Stimulated activated CD4-positive, alpha-beta T cell treated with anti-CD3 and anti-CD28 coated beads, TNF-alpha, amount 100 ng/mL, for 48 hours (primary cell): ENCODE measurements at places on chromosomes 16 and 17.

GRCh38 chr16:82260212-82260795, 90.3 kb upstream of the MPHOSPH6 start:
- no peak for DNase-seq

- DNase-seq: no peak
Measured at GRCh38 chr17:45168991-45169752, 7.5 kb downstream of the HEXIM2 start.

DNA sequence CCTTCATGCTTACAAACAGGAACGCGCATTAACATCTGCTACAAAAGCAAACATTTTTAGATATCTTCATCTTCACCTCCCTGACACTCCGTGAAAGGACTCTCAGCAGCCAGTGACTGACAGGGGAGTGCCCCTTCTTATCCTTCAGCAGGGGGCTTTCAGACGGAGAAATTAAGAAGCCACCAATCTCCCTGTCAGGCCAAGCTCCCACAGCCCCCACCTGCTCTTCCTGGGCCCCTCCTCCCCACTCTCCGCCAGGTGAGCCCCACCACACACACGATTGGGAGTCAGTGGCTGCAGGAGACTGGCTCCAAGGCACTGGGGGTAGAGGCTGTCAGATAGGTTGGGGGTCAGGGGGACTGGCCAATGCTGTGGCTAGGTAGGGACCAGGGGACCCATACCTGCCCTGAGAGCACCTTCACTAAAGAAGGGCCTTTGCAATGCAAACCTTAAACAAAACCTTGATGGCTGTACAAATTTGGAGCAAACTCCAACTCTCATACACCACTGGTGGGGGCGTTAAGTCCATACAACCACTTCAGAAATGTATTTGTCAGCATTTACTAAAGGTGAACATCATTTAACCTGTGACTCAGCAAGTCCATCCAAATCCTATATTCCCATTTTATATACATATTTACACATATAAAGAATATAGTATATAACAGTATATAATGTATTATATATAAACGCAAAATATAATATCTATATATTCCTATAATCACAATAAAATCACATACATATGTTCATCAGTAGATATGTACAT, 232.2 kb downstream of the ZNF423 start:
- no peak for DNase-seq

DNA sequence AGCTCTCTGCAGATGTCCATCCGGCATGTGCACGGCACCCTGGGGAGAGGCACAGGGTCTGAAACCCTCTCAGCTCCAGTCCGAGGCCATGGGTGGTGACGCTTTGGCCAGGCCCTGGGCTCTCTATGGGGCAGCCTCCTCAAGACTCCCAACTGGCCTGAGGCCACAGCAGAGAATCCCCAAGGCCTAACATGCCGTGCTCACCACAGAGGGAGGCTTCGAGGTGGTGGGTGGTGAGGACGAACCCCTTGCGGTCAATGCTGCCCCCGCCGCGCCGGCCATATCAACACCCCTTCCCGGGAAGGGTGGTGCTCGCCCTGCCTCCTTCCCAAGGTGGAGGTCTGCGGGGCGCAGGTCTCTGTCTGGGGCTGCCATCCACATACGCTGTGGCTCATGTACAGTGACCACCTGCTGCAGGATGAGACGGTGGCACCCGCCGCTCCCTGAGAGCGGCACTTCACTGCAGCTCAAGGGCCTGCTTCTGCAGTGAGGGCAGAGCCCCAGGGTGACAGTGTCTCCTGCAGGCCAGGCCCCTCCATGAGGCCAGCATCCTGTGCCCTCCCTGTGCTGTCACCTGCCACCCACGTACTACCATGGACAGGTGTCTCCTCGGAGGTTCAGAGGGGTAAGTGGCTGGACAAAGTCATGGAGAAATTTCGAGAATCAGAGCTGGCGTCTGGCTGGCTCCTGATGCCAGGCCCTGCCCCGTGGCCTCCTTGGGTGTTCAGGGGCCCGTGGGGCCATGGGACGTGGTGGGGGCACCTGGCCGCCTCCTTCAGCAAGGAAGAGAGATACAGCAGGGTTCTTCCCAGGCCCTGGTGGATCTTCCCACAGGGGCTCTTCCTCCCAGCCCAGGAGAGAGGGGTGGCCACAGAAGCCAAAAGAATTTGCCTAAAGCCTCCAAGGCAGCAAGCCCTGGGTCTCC, 54.6 kb upstream of the ACSF3 start:
- DNase-seq: no peak

DNA sequence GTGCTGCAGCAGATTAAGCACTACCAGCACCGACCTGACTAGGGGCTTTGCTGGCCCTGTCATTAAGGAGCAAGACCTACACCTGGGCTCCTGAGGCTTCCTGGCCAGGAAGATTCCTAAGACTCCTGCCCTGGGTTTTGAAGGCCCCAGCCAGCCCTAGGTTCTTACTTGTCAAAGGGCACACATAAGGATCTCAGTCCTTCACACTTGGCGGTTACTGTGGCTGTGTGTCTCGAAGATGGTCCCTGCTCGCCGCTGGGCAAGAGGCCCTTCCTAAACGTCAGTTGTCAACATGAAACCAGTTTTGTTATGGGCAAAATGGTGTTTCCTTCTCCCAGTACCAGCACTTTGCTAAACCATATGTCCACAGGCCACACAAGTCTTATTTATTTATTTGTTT, 470.6 kb downstream of the TOX3 start:
- no peak for DNase-seq

DNA sequence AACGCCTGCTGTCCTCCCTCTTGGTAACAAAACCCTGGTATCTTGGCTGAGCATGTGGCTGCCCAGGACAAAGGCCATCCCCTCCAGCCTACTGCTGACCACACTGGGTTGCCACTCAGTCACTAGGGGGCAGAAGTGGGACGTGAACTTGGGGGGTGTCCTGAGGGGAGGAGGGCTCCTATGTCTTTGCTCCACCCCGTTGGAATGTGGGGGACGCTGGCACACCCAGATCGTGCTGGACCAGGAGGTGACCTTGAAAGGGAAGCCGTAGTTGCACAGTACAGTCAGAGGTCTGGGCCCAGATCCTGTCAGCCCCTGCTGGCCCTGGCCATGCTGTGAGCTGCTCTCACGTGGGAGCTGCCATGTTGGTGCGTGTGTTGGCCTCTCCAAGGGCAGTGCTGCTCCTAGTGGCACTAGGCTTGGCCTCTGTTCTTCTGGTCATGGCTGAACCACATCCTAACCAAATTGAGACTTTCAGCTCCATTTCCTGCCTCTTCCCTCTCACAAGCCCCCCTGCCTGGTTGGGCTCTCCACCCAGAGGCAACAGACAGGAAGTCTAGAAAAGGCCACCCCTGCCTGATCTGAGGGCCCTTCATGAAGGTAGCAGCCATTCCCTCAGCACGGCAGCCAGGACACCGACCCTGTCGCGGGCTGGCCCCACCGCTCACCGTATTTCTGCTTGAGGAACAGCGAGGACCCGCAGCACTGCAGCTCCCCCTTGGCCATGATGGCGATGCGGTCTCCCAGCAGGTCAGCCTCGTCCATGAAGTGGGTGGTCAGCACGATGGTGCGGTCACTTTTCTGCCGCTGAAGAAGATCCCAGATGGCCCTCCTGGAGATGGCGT, 29.0 kb upstream of the RNPS1 start:
- peak; percentile 15 for DNase-seq

GRCh38 chr16:64962786-64963185, 159.1 kb downstream of the CDH11 start:
- DNase-seq: no peak

DNA sequence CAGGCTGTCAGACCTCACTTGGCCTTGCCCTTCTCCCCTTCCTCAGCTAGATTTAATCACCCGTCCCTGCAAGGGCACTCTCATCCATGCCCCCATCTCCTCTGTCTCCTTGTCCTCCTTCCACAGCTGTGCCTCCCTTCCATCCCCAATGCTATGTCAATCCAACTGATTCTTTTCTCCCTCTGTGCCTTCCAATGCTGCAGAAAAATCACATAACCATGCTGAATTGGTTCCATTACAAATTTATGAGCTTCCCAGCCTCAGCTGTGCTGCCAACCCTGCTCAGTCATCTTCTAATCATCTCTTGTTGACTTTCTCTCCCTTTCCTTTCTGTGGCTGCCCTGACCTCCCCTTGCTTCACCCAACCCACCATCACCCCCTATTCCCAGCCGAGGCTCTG, 56.3 kb upstream of the PIRT start:
- DNase-seq: no peak

DNA sequence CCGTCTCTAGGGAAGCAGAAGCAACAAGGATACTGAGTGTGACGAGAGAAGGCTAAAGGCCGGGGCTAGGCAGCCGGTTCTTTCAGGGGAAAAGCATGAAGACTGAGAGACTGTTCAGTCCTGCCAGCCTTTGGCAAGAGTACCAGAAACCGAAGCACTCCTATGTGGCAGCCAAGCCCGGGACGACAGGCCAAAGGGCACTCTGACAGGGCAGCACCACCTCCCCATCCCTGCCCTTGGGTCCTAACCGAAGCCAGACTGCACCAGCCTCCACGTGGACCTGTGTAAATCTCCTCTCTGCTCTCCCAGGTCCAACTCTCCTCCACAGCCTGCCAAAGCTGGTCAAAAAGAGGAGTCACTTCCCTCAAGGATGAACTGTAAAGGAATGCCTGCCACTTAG, 23.5 kb upstream of the ALOX15 start:
- DNase-seq: no peak

- DNase-seq: no peak
Measured at GRCh38 chr17:79877041-79877440, 37.8 kb upstream of the CBX4 start.

GRCh38 chr16:83946781-83947566, 6.1 kb upstream of the OSGIN1 start:
- DNase-seq: no peak

DNA sequence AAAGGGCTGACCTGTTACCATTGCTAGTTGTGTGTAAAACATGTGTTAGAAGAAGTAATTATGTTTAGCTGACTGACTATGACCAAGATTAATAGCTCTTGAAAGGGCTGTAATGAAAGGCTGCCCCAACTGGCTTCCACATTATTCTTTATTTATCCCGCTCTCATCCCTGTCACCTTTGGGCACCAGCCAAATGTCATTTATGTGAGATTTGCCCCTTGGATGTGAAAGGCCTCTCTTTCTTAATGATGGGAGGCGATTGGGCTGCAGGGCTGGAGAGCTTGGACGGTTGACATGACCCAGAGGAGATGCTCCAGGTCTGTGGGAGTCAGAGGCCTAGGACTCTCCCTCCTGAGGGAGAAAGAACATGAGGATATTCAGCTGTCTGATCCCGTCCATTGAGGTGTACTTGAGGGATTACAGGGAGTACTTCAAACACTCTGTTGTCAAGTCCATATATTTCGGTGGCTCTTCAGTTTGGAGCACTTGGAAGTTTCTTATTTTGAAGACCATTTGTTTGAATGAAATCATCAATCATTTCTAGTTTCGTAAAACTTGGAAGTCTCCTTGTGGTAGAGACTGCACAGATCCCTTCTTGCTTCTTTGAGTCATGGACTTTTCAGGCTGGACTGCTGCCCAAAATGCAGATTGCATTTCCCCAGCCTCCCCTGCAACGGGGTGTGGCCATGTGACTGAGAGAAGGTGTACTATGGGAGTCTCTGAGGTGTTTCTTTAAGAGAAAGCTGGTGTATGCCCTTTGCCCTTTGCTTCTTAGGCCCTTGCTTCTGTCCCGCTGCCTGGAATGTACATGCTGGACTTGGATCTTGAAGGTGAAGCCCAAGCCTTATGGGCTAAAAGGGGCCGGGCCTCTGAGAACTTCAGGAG, 51.3 kb downstream of the FTO start:
- no peak for DNase-seq

GRCh38 chr17:33377837-33378595, 84.9 kb upstream of the ASIC2 start:
- DNase-seq: no peak

- no peak for DNase-seq
Measured at GRCh38 chr17:46045639-46046038, 46.6 kb downstream of the STH start.

DNA sequence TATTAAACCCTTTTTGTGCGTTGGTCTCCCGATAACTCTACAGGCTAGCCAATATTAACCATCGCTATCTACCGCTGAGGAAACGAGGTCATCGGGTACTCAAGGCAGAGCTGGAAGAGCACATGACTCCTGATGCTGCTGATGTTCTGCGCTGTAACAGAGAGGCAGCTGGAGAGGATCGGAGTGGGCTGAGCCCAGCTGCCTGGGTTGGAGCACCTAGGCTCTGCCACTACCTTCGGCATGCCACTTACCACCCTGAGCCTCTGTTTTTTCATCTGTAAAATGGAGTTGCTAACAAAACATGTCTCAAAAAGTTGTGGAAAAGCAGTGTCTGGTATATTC, 432 bp upstream of the SLC46A1 start:
- DNase-seq: no peak

- DNase-seq: no peak
Measured at GRCh38 chr17:48593126-48593829, at the start of gene HOXB5. Gene HOXB5, minus strand, starts transcription at chr17:48593779. Its CDS starts 97 bp downstream, at chr17:48593682.

GRCh38 chr16:5762362-5762761, 664.8 kb upstream of the EEF2KMT start:
- no peak for DNase-seq

DNA sequence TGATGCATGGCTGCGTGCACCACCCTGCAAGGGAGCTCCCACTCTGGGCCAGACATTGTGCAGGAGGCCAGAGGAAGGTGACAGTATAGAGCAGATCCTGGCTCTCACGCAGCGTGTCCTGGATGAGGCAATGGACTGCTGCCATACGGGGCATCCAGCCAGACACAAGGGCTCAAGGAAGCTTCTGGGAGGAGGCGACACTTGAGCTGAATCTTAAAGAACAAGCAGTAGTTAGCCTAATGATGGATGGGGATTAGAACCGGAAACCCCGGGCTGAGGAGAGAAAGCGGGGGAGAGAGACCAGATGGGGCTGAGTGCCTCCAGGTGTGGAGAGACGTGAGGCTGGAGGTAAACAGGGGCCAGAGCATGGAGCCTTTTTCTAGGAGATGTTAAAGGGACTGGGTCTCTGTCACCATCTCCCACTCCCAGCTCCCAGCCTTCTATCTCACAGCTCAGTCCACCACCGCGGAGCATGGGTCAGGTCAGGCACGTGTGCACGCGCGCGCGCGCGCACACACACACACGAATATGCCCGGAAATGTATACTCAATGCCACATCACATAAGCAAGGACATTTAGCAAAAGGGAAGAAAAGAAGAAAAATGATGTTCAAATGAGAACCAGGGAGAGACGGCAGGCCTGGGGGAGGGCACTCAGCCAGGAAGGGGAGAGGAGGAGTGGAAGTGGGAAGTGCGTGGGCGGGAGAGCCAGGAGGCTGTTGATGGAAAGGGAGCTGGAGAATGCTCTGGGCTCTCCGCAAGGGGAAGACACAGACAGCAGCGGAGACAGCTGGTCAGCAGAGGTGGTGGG, 46.3 kb downstream of the CCDC42 start:
- no peak for DNase-seq

DNA sequence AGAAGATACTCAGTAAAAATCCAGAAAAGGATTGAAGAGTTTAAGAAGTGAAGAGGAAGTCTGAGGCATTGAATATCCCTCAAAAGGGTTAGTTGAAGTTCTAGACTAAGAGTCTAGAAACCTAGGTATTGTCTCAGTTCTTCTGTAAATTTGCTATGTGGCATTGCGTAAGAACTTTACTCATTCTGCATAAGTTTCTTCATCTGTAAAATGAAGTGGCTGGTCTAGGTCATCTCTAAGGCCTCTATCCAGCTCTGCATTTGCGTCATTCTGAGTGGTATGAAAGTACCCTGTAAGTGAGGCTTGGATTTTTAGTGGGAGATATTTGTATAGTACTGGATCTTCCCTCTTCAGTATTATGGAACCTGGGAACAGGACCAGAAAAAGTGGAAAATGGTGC, 130.2 kb downstream of the MYO1D start:
- no peak for DNase-seq

- no peak for DNase-seq
Measured at GRCh38 chr17:78896091-78896833, 6.7 kb downstream of the CEP295NL start.

GRCh38 chr17:37717627-37718323, 27.1 kb downstream of the HNF1B start:
- DNase-seq: no peak
